ENCODE measurements at places on chromosomes 7 and 10.

GRCh38 chr7:142560166-142560565, 189.1 kb upstream of the PRSS1 start:
- DNase-seq: no peak

DNA sequence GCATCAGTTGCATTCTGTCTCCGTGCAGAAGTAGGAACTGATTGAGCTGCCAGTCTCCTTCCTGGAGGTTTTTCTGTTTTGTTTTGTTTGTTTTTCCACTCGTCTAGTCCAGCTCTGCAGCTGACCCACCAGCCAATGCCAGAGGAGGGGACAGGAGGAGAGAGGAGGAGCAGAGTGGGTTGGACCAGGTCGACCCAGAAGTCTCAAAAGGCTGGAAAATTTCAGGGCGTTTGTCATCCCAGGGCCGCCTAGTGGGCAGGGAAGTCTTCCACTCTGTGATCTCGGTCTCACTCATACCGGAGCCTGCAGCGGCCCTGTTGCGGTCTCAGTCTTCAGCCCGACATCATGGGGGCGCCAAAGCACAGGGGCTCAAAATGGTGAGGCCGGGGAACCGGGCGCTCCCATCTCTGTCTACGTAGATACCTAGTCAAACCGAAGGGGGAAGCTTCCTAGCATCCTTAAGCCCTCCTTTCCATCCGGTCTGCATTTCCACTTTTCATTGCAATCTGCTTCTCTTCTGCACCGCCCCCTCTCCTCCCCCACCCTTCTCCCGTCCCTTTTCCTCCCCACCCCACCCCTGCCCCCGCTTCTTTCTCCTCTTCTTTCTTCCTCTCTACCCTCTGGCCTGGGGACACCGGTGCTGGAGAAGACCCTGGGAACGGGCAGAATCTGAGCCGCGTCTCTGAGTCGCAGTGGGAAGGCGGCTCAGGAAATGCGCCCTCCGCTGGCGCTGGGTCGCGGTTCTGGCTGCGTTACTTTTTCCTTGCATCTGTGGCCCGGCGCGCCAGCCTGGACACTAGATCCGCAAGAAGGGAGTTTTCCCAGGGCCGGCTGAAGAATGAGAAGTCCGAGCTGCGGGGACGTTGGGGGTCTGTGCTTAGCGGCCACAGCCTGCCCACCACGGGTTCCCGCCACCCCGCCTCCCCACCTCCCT, 16.2 kb upstream of the PAX2 start:
- peak; percentile 89 for DNase-seq

DNA sequence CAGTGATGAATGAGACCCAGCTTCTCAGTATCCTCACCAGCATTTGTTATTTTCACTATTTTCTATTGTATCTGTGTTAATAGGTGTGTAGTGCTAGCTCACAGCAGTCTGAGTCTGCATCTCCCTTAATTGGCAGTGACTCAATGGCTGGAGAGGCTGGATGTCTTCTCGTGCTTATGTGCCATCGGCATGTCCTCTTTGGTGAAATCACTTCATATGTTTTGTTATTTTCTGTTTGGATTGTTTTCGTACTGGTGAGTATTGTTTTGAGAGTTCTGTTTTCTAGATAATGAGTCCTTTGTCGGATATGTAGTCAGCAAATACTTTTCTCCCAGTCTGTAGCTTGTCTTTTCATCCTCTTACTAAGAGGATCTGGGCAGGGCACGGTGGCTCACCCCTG, 66.1 kb downstream of the AMZ1 start:
- no peak for DNase-seq

DNA sequence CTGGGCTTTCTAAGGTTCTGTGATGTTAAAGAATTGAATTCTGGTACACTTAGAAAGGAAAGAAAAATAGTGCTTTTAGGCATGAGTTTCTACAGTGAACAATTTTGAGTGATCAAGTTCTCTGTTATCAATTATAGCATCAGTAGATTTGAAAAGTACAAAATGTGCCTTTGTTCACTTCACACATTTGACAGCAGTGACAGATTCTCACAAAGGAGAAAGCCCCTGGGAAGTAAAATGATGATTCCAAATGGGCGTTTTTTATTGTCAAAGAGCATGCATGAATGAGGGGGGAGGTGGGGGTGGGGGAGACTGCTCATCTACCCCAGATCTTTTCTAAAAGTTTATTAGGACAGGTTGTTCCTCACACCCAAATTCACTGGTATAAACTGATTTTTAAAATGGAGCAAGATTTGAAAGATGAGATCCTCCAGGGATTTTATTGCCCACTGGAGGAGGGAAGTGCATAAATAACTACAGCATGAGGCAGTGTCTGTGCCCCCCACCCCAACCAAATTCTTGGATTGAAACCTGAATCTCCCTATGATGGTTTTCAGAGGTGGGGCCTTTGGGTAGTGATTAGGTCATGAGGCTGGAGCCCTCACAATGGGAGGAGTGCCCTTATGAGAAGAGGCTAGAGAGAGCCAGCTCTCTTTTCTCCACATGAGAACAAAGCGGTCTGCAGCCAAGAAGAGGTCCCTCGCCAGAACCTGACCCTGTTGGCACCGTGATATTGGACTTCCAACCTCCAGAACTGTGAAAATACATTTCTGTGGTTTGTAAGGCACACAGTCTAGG, 79.5 kb downstream of the AOAH start:
- peak; percentile 46 for DNase-seq

- no peak for DNase-seq
Measured at GRCh38 chr10:83542774-83543411, 596.4 kb upstream of the GHITM start.

GRCh38 chr7:155769701-155770100, 42.6 kb downstream of the SHH start:
- DNase-seq: peak; percentile 1
